GOT3 (cell line): ENCODE measurements at places on chromosomes 1 and 21.

DNA sequence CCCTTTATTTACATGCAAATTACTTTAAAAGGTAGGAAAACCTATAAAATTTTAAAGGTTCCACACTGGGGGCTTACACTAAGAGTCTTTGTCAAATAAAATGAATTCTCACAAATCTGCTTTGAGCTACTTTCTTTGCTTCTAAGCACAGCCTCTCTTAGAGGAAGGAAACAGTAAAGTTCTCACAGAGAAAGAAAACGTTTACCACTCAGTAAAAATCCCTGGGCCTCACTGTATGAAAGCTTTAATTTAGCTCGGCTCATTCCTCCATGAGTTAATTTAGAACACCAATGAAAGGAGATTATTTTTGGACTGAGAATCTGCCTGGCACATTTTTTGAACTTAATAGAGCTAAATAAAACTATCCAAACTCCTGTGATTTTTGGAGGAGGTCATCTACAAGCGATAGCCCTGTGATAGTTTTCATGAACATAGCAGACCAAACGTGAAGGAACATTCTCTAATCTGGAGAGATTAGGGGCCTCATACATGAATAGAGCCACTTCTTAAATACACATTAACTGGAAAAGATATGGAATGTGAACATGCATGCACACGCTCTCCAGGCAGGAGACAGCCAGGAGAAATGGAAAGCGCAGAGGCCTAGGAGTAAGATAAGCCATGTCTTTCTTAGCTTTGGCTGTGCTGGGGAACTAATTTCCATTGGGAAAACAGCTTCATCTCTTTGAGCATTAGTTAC is 32.8 kb downstream of the PRRX1 start:
- DNase-seq: no peak

GRCh38 chr1:97160818-97161217 is 439.2 kb downstream of the PTBP2 start:
- DNase-seq: no peak

- DNase-seq: no peak
These were observed 207.4 kb downstream of the APP start for GRCh38 chr21:25963181-25963580.

DNA sequence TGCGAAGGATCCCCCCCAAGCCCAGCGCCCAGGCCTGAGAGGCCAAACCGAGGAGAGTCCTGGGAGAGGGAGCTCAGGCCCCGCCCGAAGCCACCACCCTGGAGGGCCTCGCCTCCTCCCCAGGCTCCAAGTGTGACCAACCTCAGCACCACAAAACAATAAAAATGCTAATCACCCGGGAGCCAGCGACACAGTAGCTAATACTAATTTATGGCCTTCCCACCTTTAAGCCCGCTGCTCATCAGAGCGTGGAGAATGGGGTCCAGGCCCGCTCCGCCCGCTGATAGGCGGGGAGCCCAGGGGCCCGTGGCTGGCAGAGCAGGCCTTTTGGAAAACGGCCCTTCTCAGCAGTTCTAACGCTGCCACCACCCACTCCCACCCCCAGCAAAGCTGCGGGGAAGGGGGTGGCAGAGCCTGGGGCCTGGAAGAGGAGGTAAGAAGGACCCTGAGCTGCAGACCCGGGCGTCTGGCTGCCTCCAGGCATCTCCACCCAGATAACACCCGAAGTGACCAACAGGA is 20.4 kb upstream of the TAS1R2 start:
- no peak for DNase-seq

- no peak for DNase-seq
These were observed 12.1 kb upstream of the CTTNBP2NL start for GRCh38 chr1:112383759-112384370.

DNA sequence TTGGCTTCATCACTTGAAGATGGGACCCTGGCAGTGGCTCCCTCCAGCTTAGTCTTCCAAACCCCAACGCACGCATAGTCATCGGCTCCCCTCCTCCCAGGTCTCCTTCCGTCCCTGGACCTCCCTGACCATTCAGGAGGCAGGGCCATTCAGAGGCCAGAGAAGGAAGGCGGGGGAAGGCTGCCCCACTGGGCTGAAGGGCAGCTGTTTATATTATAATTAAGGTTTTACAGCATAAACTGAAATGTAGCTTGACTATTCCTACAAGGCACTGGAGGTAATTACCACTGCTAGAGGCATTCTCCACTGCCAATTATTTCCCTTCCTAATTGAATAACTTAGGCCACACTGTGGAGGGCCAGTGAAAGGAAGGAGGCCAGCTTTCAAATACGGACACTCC is 170.6 kb upstream of the PROX1 start:
- DNase-seq: no peak

- DNase-seq: no peak
These were observed 336.9 kb upstream of the NFIA start for GRCh38 chr1:60745484-60745883.

GRCh38 chr1:106846656-106847055 is 209.8 kb upstream of the PRMT6 start:
- no peak for DNase-seq

DNA sequence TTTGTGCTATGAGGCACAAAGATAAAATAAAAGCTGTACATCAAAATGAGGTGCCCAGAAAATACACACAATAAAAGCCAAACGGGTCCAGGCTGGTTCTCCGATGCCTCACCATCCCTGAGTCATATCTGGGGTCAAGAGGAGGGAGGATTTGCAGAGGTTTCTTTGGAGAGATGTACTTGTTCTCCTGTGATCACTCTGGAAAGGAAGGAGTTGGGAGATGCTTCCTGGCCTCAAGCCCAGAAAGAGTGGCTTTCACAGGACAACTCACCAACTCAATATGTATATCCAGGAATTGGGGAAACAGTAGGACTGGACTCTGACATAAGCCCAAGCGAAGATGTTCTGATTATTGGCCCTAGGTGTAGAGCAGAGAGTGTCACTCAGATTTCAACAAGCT is 51.9 kb downstream of the DIPK1A start:
- no peak for DNase-seq

DNA sequence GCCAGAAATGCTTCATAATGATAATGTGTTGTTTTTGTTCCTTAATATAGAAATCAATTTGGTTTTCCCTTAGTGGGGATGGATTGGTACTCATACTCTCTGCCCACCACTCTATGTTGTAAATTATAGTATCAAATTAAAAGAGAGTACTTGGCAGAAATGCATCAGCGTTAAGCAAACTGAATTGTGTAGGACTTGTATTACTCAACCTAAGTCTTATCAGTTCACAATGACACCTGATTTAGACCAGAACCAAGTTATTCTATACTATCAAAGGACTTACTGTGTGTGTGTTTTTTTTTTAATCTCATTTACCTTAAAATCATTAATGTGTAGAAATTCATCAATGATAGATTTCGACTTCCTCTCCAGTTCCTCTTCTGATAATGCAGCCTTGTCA is 62.0 kb upstream of the HP1BP3 start:
- no peak for DNase-seq

GRCh38 chr1:31886866-31887265 is 51.3 kb downstream of the PTP4A2 start:
- no peak for DNase-seq

- DNase-seq: no peak
These were observed 46.2 kb downstream of the YARS1 start for GRCh38 chr1:32770741-32771548.

DNA sequence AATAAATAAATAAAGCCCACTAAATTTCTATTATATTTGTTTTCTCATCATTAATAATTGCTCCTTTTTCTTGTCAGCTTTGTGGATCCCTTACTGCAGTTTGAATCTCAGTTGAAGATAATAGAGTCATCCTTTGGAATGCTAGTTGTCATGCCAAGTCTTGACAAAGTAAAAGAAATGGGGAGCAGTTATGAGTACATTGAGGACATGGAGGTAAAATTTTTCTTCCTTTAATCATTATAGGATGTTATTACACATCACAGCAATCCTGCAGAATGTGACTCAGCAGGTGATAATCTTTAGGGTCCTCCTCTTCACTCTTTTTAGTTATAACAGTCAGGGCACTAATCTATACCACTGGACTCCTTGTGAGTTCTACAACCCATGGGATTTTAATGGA is 24.1 kb downstream of the MROH9 start:
- DNase-seq: no peak

- no peak for DNase-seq
These were observed 2.3 kb upstream of the C1orf35 start for GRCh38 chr1:228105270-228105995.

DNA sequence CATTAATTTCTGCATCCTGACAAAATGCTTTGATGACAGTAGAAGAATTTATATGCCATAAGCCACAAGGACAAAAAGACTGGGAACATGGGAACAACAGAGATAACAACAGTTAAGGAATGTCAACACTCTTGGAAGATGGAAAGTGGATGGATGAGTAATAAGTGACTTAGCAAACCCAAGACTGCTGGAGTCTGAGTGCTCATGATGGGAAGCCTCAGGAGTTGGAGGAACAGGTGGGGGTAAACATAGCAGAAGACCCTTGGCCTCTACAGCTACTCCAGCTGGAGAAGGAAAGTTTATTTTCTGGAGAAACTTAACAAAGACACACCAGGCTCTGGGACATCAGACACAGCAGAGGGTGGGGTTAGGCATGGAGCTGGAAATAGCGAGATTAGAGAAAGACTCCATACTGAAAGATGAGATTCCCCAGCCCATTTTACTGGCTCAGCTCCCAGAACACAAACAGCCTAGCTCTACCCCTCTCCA is 13.6 kb downstream of the G0S2 start:
- DNase-seq: no peak

DNA sequence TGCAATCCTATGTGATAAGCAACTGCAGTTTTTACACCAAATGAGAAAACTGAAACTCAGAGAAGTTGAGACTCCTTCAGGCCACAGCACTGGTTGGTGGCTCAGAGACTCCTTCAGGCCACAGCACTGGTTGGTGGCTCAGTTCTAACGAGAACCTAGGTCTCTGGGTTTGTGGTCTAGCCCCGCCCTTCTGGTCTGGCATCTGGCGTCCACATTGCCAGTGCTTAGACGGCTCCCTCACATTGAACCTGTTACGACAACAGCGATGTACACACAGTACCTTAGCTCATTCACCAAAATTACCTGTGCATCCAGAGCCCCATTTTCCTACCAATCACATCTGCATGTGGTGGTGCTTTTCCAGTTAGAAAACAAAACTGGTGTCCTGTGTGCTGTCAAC is 66.1 kb downstream of the NID1 start:
- DNase-seq: no peak

- DNase-seq: no peak
These were observed 9.7 kb downstream of the TNR start for GRCh38 chr1:175733722-175734121.

DNA sequence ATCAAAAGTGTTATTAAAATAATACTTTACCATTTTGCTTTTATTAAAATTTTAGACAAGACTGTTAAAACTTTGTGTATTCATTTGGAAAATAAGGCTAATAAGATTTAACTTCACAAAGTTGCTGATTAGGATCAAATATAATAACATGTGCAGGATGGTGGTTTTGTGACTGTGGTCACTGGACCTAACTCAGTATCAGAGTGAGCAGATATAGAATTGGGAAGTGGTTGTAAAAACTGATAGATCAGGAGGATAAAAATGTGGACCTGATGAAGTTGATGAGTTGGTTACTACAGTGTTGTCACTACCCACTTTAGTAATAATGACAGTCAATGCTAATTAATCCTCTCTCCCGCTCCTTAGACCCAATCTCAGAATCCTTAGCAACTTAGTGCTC is 186.4 kb downstream of the AKT3 start:
- DNase-seq: no peak

DNA sequence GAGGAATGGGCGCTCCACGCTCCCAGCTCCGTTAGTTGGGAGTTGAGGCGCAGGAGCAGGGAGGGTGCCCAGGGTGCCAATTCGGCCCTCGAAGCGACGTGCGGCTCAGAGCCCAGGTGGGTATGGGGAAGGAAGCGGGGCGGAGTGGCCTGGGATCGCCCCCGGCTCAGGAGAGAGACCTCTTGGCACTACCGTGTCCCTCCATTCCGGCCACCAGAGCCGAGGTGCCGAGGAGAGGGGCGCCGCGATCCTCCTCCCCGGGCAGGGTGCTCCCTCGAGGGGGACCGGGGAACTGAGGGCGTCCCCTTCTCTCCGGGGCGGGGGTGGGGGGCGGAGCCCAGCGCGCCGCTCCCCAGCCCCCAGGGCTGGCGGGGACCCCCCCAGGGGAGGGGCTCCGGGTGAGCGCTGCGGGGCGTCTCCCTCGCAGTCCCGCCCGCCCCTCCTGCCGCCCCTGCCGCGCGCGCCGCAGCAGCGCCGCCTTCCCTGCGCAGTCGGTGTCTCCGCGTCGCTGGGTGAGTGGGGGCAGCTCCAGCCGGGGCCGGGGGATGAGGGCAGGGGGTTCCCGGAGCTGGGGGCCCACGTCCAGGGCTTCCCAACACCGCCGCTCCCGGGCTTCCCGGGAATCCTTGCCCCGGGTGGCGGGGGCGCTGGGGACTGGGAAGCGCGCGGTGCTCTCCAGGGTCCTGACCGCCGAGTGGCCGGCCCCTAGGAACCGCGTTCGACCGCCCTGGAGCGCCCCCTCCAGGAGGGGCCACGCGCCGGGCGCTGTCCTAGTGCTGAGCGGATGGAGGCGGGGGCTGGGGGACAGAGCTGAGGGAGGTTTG is at the start of gene HPCA:
TSS of gene HPCA (plus strand) at position 488 of the 824 bp plus-strand sequence. CDS start 2,408 bp downstream, outside the sequence.
- no peak for DNase-seq

DNA sequence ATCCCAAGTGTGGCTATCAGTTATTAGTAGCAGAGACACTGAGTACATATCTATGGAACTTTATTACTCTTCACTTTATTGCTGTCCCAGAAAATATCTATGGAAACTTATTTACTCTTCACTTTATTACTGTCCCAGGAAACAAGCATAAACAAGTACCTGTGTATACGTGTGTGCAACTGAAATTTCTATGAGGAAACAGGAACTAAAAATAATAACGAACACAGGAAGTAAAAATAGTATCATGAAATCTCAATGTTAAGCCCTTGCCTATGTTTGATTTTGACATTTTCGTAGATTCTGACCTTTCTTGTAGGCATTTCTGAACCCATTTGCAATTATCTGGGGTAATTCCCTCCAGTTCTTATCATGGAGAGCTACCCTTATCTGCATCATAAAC is 64.9 kb upstream of the KRTAP19-8 start:
- no peak for DNase-seq

GRCh38 chr1:200478239-200478623 is 68.4 kb upstream of the ZNF281 start:
- DNase-seq: no peak

DNA sequence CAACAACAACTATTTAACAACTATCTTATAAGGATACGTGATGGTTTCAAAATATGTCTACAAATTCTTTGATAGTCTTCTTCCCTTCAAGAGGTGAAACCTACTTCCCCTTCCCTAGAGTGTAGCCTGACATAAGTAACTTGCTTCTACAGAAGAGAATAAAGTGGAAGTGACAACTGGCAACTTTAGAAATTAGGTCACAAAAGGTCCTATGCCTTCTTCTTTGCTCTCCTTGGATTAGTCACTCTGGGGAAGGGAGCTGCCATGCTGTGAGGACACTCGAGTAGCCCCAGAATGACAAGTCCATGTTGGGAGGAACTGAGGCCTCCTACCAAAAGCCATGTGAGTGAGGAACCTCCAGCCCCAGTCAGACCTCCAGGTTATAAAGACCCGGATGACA is 19.2 kb downstream of the EFCAB14 start:
- DNase-seq: no peak

GRCh38 chr1:218938259-218938658 is 235.4 kb upstream of the LYPLAL1 start:
- no peak for DNase-seq

- no peak for DNase-seq
These were observed 152.0 kb upstream of the ZRANB2 start for GRCh38 chr1:71232786-71233185.

- no peak for DNase-seq
These were observed 53.1 kb upstream of the CD55 start for GRCh38 chr1:207268337-207268736.
